ENCODE measurements at places on chromosomes 3 and 15.

- peak; percentile 34 for DNase-seq
These were observed 1.7 kb downstream of the SLMAP start for GRCh38 chr3:57757642-57758297.

GRCh38 chr3:40404591-40405198 lies 17.7 kb downstream of the ENTPD3 start:
- DNase-seq: no peak

DNA sequence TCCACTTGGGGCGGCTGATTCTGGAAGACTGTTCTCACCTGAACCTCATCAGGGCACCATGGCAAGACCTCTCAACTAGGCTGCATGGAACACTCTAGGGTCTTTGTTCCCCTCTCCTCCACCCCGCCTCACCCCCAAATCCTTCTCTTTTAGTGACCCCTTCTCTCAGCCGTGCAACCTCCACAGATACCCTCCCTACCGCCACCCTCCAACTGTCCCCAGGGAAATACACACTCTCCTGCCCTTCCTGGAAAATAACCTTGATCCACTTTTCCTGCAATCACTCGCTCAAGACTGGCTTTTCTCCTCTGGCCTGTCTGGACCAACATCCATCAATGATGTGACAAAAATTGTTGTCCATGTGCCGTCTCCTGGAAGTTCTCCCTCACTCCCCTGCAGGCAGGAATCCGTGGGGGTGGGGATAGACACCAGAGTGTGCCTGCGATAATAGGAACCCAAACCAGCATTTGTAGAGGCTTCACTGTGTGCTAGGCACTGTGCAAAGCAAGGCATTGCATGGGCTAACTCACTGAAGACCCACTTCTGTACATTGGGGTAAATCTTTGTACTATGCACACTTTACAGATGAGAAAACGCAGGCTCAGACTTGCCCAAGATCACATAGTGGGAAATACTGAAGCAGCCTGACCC lies 160.1 kb upstream of the UBE2E1 start:
- DNase-seq: no peak

DNA sequence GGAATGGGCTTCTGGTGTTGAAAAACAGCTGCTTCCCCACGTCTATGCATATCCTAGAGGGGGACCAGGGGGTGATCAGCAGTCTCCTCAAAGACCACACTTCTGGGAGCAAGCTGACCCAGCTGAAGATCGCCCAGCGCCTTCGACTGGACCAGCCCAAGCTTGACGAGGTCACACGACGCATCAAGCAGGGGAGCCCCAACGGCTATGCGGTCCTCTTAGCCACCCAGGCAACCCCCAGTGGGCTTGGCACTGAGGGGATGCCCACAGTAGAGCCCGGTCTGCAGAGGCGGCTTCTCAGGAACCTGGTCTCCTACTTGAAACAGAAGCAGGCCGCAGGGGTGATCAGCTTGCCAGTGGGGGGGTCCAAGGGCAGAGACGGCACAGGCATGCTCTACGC lies 2.5 kb downstream of the RBM15B start:
- no peak for DNase-seq

DNA sequence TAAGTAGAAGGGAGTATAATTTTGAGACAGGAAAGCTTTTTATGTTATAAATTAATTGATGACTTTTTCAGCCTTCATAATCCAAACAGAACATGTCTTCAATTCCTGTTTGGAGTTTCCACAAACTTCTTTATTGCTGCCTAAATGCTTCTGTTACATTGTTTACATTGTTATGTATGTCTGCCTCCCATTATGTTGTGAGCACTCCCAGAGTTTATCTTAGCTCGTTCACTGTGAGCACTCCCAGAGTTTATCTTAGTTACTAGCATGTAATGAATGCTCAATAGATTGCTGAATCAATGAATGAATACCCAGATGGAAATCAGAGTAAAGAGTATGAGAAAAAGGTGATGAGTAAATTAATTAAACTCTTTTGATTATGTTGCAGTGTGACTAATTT lies 1178.0 kb downstream of the ROBO1 start:
- DNase-seq: no peak

DNA sequence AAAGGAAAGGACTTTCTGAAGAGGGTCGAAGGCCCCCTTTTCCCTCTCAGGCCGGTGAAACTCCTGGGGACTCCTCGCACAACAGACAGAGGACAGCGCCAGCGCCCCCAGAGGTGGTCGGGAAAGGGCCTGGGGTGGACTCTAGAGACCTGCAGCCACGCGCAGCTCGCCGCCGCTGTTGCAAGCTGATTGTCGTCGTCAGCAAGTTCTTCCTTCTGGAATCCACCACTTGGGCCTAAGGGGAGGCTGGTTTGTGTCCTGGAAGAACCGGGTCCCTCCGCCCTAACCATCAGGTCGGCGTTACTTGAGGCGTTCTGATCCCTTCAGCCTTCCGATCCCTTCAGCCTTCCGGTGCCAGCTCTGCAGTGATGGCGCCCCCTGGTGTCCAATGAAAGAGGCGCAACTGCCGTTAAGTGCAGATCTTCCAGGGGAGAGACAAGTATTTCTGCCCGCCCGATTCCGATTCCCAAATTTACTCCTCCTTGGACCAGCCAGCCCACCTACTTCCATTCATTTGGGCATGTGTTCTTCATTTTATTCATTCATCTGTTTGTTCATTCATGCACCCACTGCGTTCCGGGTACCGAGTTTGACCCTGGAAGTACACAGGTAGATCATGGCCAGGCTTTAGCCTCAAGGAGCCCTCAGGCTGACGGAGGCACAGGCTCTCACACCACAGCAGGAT lies 77.2 kb upstream of the SLC6A11 start:
- DNase-seq: peak; percentile 87

DNA sequence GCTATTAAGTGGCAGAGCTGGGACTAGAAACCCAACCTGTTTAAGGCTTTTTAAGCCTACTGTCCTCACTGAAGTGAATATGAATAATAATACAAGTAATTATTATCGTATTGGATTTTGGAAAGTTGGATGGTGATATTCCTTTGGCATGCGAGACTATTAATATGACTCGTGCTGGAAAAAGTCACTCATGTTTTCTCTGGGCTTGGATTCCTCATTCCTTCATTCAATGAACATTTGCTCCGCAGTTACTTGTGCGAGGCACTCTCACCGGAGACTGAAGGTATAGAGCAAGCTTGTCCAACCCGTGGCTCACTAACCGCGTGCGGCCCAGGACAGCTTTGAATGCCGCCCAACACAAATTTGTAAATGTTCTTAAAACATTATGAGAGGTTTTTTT lies 694 bp downstream of the PLAAT1 start:
- DNase-seq: no peak

GRCh38 chr15:57306161-57306943 lies 70.0 kb upstream of the CGNL1 start:
- DNase-seq: peak; percentile 53

- DNase-seq: no peak
These were observed 447.7 kb upstream of the DPPA4 start for GRCh38 chr3:109784852-109785631.

GRCh38 chr3:2765002-2765579 lies 345.1 kb downstream of the IL5RA start:
- peak; percentile 56 for DNase-seq

DNA sequence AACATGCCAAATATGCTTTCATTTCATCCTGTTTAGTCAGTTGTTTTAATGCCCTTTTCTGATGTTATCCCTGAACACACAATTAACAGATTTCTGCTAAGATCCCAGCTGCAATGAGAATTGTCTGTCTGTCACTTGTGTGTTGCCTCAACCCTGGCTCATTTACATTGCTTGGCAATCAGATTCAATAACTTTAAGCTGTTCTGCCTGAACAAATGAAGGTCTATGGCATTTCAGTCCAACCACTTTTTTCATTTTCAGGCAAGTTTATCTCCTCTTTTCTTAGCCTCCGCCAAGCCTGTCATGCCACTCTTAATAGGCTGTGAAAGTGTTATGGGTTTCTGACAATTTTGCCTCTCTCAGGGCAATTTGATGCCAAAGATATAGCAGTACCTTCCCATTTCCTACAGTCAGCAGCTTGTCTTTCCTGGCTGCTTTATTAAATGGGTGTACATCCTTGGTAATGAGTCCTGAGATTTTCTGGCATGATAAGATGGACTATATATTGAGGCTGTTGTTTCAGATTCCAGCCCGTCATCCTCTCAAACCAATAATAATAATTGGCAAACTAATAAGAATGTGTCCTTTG lies 68.7 kb upstream of the ADAMTS9 start:
- DNase-seq: no peak

- peak; percentile 52 for DNase-seq
These were observed 101.5 kb downstream of the FBLN2 start for GRCh38 chr3:13650210-13651056.
